Lower lobe of right lung (tissue), 2 donors: ENCODE measurements at places on chromosomes 3 and 15. TPM values are rescaled to one million over a fixed set of nuclear protein-coding genes. Genes with fewer than 3 reads are reported as not detected.

DNA sequence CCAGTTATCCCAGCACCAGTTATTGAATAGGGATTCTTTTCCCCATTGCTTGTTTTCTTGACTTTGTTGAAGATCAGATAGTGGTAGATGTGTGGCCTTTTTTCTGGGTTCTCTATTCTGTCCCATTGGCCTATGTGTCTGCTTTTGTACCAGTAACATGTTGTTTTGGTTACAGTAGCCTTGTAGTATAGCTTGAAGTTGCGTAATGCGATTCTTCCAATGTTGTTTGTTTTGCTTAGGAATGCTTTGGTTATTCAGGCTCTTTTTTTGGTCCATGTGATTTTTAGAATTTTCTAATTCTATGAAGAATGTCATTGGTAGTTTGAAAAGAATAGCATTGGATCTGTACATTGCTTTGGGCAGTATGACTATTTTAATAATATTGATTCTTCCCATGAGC is 94.3 kb upstream of the CHMP2B start:
- no peak overlapping the region for H3K27ac ChIP-seq
- no peak overlapping the region for H3K4me3 ChIP-seq
- no peaks in the 10 kb centered on the region for H3K27me3 ChIP-seq
- no peaks in the 10 kb centered on the region for H3K36me3 ChIP-seq
- H3K4me1 ChIP-seq, result no peaks in the 10 kb centered on the region

GRCh38 chr3:18445401-18446148 is 20.4 kb upstream of the SATB1 start:
- H3K4me3 ChIP-seq, result peak overlapping the region; percentile 59
- no peaks in the 10 kb centered on the region for H3K36me3 ChIP-seq
- no peak overlapping the region for H3K27ac ChIP-seq
- no peak for DNase-seq

DNA sequence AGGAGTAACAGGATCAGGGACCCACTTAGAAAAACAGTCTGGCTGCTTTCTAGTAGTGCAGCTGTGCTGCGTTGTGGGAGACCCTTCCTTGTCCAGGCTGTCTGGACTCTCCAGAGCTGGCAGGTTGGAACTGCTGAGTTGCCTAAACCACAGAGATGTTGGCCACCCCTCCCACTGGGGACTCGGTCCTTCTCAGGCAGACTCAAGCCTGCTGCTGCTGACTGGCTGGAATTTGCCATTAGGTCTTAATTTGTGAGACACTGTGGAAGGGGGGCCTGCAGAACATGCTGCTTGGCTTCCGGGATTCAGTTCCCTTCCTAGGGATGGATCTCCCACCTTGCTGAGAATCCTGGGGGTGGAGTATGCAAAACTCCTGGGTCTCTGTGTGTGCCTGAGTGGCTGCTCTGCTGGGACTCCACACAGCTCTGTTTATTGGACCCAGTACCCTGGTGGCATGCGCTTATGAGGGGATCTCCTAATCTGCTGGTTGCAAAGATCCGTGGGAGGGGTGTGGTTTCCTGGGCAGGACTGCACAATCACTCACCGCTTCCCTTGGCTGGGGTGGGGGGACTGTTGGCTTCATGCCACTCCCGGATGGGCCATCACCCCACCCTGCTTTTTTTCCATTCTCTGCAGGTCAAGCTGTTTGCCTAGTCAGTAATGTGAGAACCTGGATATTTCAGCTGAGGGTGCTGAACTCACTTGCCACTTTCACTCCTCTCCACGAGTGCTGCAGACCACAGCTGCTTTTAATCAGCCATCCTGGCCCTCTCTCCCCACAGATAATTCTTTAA is 150.5 kb downstream of the CFAP20DC start:
- H3K27me3 ChIP-seq, result no peaks in the 10 kb centered on the region
- H3K4me3 ChIP-seq, result no peak overlapping the region
- peak overlapping the region; percentile 59 for H3K27ac ChIP-seq

GRCh38 chr3:37510755-37511154 is 336.4 kb upstream of the LRRFIP2 start:
- no peaks in the 10 kb centered on the region for H3K27me3 ChIP-seq
- no peak for DNase-seq
- no peak overlapping the region for H3K4me3 ChIP-seq
- H3K27ac ChIP-seq, result no peak overlapping the region

- DNase-seq, result no peak
- no peak overlapping the region for H3K27ac ChIP-seq
- H3K36me3 ChIP-seq, result no peaks in the 10 kb centered on the region
- H3K4me3 ChIP-seq, result no peak overlapping the region
- peaks cover 99% of the 10 kb centered on the region for H3K4me1 ChIP-seq
These were observed 12.6 kb downstream of the TIPARP start for GRCh38 chr3:156687023-156687422.

DNA sequence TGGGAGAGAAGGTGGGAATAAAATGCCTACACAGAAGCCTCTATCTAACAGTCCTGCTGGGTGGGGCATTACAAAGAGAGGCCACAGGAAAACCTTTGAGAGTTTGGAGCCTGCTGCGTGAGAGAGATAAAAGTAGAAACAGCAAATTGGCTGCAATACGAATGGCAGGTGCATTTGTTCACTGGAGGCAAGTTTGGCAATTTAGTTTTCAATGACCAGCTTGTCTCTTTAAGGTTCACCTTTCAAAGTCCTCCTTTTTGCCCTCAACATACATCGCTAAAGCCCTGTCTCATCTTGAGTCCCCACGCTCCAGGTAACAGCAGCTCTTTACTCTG is 405.7 kb downstream of the LSAMP start:
- DNase-seq, result no peak
- H3K4me1 ChIP-seq, result no peaks in the 10 kb centered on the region
- H3K4me3 ChIP-seq, result no peak overlapping the region
- H3K27ac ChIP-seq, result no peak overlapping the region
- H3K27me3 ChIP-seq, result no peaks in the 10 kb centered on the region
- no peaks in the 10 kb centered on the region for H3K36me3 ChIP-seq

GRCh38 chr3:55089211-55089610 is 161.4 kb upstream of the LRTM1 start:
- no peak overlapping the region for H3K4me3 ChIP-seq
- no peaks in the 10 kb centered on the region for H3K4me1 ChIP-seq
- no peaks in the 10 kb centered on the region for H3K27me3 ChIP-seq
- no peak for DNase-seq
- H3K36me3 ChIP-seq, result no peaks in the 10 kb centered on the region
- no peak overlapping the region for H3K27ac ChIP-seq

DNA sequence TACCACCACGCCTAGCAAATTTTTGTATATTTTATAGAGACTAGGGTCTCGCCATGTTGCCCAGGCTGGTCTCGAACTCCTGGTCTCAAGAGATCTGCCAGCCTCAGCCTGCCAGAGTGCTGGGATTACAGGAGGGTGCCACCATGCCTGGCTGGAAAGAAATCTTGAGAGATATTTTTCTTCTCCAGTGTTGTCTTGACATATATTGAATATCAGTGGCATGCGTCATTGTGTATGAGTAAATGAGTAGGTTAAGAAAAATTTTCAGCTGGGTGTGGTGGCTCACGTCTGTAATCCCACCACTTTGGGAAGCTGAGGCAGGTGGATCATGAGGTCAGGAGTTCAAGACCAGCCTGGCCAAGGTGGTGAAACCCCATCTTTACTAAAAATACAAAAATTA is 3.5 kb upstream of the PIF1 start:
- H3K4me3 ChIP-seq, result no peak overlapping the region
- no peak for DNase-seq
- no peaks in the 10 kb centered on the region for H3K27me3 ChIP-seq
- no peaks in the 10 kb centered on the region for H3K36me3 ChIP-seq

DNA sequence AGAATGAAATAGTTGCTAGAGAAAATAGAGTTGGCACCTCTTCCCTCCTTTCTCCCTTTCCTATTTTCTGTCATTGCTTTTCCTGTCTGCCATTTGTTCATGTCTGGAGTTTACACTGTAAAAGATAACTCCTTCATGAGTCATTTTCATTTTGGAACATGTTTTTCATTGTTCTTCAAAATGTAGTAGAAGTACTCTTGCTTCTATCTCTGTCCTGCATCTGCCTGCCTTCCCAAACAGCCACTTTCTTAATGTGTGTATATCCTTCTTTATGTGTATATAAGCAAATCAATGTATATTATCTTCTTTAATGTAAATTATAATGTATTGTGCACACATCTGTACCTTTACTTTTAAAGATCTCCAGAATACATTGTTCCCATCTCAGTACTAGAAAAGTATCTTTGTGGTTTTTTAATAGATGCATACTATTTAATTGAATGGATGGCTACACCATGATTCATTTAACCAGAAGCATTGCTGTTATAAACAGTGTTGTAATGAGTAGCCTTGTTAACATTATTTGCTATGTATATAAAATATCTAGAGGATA is 41.1 kb downstream of the TSC22D2 start:
- H3K36me3 ChIP-seq, result no peaks in the 10 kb centered on the region
- DNase-seq, result no peak
- no peak overlapping the region for H3K4me3 ChIP-seq
- H3K4me1 ChIP-seq, result peaks cover 32% of the 10 kb centered on the region
- no peaks in the 10 kb centered on the region for H3K27me3 ChIP-seq

Gene STRIT1
- total RNA-seq, result not detected

Gene ZNF860
- 1.6 TPM for total RNA-seq

Gene TM2D3
- total RNA-seq, result 49.2 TPM

Gene HRH1
- total RNA-seq, result 6.4 TPM

Gene CRYGS
- total RNA-seq, result 4.0 TPM

Gene ARHGEF26
- total RNA-seq, result 50.9 TPM

Gene IQCH
- 2.3 TPM for total RNA-seq
